EH (cell line): ENCODE measurements at places on chromosomes 1 and 21.

GRCh38 chr1:212950243-212951125 lies at the start of gene VASH2:
Gene VASH2, plus strand, starts transcription at chr1:212950541. Its CDS starts 1,002 bp downstream, at chr1:212951543.
- peak; percentile 84 for DNase-seq

DNA sequence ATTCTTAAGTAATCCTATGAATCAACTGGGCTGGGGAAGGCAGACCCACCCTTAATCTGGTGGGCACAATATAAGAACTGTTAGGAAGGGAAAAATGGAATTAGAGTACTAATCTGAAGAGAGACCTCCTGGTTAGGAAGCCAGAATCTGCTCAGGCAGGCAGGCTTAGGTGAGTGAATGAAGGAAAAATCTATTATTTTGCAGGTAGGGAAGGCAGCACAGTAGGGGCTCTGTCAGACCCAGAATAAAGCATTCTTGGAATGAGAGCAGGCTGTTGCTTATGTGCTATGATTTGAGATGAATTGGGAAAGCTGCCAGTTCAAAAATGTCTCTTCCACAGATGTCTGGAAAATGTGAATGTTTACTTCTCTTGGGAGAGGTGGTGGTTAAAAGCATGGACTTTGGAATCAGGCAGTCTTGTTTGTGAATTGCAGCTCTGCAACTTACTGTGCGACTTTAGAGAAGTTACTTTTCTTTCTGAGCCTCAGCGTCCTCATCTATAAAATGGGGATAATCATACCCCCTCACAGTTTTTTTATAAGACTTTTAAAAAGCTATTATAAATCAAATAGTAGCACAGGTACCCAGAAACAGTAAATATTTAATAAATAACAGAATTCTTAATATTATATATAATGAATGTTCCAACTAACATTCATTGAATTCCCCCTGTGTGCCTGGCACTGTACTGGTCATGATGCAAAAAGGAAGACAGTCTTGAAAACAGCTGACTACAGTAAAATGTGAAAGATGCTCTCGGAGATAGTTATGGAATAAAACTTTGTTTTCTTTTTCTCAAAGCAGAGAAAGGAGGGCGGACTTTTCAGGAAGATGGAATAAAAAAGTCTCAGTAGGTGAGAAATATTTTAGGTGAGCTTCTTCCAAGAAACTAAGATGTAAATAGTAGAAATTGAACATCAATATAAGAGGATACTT lies 15.3 kb upstream of the ZNF644 start:
- DNase-seq: no peak

- DNase-seq: no peak
Observed at GRCh38 chr1:209094384-209094783, 489.1 kb upstream of the CAMK1G start.

GRCh38 chr1:217617126-217617525 lies 13.8 kb downstream of the GPATCH2 start:
- DNase-seq: no peak

DNA sequence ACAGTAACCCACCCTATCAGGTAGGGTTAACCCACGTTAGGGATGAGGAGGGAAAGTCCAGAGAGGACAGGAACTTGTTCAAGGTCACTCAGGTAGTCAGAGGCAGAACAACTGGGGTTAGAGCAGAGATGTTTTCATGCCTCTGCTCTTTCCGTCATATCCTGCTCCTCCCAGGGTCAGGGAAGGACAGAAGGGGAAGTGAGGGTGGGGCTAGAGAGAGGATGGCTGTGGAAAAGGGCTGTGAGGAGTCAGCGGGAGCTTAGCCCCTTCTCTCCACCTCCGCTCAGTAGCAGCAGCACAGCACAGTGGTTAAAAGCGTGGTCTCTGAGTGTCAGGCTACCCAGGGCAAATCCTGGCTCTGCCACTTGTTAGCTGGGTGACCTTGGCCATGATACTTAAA lies 36.5 kb downstream of the DDX20 start:
- DNase-seq: no peak

GRCh38 chr1:239732770-239733169 lies 346.4 kb downstream of the CHRM3 start:
- DNase-seq: no peak

DNA sequence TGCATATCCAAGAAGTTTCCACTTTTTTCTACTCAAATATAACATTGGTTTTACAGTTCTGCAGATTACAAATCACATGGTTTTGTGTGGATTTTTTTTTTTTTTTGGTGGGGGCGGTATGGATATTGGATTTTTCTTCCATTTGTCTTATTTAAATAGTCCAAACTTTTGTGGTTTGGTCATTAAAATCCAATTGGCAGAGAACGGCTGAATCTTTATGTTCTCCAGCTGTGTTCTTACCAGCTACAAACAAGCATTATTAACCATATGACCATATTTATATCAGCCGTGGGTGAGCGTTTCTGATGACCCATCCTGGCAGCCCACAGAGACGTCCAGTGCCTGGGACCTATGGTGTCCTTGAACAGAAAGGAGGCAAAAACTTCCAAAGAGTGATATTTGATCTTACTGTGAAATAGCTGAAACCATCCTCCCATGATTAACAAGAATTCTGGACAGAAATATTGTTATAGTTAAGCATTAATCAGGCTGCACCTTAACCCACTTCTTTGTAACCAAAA lies 200.4 kb downstream of the LYPLAL1 start:
- no peak for DNase-seq

- no peak for DNase-seq
Observed at GRCh38 chr1:96863449-96863848, 141.9 kb downstream of the PTBP2 start.

GRCh38 chr1:218468711-218469110 lies 123.6 kb downstream of the TGFB2 start:
- DNase-seq: no peak

- DNase-seq: no peak
Observed at GRCh38 chr1:98653123-98653522, 8.4 kb upstream of the SNX7 start.

GRCh38 chr1:87794788-87795614 lies 466.3 kb downstream of the LMO4 start:
- peak; percentile 80 for DNase-seq

DNA sequence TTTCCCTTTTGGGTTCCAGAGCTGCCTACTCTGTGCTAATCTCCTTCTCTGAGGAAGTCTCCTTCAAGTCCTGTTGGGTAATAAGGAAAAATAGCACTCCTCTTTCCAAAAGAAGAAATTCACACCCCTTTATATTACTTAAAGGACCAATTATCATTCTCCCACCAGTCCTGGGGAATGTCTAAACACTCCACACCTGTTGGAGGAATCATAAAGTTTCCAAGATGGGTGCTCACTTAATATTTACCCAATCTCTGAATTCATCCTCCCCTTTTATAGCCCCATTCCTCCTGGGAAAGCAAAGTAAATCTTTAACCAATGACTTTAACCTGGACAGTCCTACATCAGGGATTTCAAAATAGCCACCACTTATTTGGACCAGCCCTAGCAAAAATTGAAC lies 873.1 kb downstream of the KCNT2 start:
- no peak for DNase-seq

GRCh38 chr1:54695221-54695620 lies 20.4 kb upstream of the TTC4 start:
- no peak for DNase-seq

DNA sequence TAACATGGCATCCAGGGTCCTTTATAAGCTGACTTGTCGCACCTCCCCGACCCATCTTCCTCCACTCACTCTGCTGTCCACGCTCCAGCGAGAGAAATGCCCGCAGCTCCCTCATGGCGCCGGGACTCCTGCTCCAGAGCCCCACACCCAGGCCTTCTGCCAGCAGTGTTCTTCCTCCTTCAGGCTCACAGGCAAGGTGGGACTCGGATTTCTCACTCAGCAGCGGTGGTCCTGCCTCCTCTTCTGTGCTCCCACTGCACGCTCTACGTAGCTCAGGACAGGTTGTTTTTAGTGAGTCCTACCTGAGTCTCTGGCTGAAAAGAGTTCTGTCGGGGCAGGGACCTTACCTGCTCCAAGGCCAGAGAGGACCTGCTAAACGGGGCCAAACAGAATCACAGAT lies 11.2 kb downstream of the THEMIS2 start:
- DNase-seq: no peak

- peak; percentile 20 for DNase-seq
Observed at GRCh38 chr1:221517961-221518360, 223.9 kb downstream of the DUSP10 start.

- DNase-seq: no peak
Observed at GRCh38 chr1:241275226-241275625, 81.8 kb downstream of the RGS7 start.

DNA sequence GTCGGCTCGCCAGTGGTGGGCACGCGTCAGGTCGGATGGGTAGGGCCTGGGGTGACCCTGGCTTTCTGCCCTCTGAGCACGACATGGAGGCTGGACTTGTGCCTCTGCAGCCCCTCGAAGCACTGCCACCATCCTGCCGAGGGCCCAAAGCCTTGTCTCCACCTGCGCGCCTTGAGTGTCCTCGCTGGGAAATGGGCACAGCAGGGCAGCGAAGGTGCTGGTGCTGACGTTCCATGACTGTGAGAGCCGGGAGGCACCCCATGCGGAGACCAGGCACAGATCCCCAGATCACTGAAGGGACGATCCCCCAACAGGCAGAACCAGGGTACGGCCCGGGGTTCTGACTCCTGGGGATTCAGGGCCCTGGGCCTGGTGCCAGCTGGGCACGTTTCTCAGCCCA lies 60.3 kb downstream of the SIK1 start:
- DNase-seq: no peak

DNA sequence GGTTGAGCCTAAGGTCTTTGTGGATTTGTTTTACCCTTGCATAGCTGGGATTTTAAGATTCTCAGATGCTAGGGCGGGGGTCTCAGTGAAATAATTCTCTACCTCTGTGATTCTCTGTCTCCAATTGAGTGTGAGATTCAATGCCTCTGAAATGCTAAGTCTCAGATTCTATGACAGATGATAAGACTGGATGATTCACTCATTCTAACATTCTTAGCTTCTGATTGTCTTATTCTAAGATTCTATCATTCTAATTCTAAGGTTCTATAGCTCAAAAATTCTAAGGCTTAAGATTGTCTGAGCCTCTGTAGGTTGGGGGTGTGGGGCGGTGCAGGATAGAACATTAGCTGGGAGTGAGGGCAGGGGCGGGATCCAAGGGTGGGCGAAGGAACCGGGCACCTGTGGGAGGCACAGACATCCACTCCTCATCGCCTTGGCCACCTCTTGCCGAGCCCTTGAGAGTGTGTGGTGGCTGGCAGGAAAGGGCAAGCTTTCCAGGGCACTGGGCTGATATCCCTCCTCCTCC lies 29.5 kb downstream of the ADGRB2 start:
- DNase-seq: peak; percentile 40

DNA sequence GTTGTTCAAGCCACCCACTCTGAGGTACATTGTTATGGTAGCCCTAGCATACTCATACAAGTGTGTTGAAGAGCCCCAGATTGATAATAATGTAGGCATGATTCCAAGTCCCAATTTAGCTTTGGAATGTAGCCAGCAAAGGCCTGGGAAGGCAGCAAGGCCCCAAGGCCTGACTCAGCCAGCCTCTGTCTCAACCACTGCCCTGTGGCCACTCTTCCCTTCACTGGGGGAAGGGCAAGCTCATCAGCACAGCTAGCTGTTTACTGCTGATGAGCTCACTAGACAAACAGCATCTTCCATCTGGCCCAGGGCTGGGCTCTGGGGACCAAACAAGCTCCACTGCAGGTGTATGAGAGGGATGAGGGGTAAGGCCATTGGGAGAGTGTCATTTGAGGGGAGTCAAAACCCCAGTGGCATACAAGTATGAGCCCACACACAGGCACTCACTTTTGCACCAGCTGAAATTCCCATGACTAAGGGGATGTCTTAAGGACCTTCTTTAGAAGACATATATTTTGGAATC lies 2.2 kb upstream of the IRF6 start:
- peak; percentile 98 for DNase-seq

DNA sequence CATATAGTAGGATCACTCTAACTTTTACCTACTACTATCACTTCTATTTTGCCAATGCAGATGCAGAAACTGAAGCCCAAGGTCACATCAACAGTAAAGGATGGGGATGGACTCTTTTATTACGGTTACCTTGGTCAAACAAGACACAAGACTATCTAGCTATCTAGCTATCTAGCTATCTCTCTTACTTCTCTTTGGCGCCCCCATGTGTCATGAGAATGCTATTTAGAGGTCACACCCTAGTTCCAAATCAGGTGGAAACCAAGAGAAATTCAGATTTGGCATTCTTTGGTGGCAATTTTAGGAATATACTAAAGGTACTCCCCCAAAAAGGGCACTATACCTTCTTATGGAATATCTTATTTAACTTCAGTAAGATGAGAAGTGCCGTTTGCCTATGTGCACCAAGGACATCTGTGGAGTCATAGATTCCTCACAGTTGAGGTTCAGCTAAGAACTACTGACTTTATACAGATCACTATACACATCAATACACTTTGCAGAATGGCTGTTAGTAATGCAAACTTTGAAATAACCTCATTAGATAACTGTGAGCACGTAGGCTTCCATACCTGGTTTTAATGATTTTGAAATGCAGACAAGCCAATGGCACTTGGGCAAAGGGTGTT lies 6.7 kb downstream of the ZNF648 start:
- peak; percentile 36 for DNase-seq

- peak; percentile 79 for DNase-seq
Observed at GRCh38 chr1:11787251-11787803, 18.4 kb downstream of the MTHFR start.

GRCh38 chr21:15004721-15005370 lies 60.0 kb downstream of the NRIP1 start:
- peak; percentile 69 for DNase-seq

DNA sequence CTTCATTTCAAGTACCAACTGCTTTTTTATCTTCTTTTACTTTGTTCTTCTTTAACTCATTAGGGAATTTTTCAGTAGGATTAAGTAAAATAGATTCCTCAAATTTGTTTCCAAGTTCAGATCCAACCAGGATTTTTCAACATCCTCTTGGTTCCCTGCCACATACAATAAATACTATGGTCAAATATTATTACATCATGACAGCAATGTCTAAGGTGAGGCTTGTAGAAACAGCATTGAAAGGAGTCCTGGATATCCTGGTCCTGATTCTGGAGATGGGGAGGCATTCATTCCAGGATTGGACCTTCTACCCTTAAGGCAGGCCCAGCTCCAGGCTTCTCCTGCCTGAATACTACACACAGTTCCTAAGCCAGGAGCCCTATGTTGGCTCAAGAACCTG lies 80.2 kb upstream of the F3 start:
- DNase-seq: peak; percentile 40

- DNase-seq: peak; percentile 47
Observed at GRCh38 chr1:94119796-94120569, 965 bp downstream of the ABCA4 start.

GRCh38 chr21:28237661-28238060 lies 755.0 kb downstream of the LTN1 start:
- no peak for DNase-seq
